Activated CD8-positive, alpha-beta memory T cell treated with anti-CD3 and anti-CD28 coated beads for 1 hour (primary cell): ENCODE measurements at places on chromosomes 5 and 9.

DNA sequence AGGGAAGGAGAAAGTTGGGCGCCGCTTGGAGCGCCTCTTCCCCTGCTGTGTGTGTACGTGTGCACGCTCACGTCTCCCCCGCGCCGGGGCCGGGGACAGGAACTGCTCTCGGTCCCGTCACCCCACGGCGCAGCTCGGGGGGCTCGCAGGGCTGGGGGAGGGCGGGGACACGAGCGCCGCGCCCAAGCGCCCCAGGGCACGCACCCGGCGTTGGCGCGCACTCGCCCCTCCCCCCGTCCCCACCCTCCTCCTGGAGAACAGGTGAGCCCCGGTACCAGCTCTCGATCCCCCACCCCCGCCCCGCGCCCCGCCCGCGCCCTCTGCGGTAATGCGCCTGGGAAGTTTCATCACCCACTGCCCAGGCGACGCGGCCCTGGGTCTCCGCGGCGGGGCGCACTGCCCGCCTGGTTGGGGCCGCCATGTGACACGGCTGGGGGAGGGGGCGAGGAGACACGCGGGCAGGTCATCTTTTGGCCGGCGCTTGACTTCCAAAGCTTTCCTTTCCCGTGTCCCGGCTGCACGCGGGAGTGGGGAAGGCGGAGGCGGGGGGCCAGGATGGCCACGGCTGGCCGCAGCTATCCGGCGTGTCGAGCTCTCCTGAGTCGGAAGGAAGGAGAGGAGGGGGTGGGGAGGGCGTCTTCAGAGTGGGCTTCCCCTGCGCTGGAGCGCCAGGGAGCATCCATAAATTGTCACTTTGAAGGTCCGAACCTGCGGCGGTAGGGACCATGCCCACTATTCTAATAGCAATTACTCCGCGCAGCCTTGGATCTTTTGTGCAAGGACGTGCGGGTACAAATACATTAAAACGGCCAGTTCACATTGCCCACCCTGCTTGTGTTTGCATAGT lies 1.5 kb upstream of the STC2 start:
- DNase-seq, result no peak

GRCh38 chr5:80369521-80369920 lies 38.3 kb upstream of the ZFYVE16 start:
- no peak for DNase-seq

GRCh38 chr9:73541923-73542322 lies 390.3 kb downstream of the ANXA1 start:
- DNase-seq, result no peak

DNA sequence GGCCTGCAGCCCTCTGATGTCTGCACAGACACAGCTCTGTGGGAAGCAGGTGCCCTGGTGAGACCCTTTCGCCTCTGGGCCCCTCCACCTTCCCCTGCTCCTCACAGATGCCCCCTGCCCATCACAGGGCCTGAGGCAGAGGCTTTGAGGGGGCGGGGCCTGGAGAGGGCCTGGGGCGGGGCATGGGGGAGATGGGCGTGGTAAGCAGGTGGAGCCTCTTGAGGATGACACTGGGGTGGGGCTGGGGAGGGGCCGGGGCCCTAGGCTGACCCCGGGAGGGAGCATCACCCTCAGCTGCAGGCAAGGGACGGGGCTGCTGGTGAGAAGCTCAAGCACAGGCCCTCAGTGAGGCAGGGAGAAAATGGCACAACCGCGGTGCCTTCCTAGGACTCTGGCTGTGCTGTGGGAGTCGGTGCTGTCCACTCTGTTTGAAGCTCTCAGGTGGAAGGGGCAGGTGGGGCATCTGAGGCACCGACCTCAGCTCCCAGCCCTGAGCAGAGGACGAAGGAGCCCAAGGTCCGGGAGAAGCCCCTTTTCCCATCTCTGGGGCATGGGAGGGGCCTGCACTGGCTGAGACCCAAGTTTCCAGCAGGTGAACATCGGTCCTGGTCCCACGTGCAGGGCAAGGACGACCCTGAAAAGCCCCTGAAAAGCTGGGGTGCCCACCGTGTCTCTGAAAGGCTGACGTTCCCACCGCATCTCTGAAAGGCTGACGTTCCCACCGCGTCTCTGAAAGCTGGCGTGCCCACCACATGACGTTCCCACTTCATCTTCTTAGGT lies 17.5 kb upstream of the SLC9A3 start:
- DNase-seq, result no peak

DNA sequence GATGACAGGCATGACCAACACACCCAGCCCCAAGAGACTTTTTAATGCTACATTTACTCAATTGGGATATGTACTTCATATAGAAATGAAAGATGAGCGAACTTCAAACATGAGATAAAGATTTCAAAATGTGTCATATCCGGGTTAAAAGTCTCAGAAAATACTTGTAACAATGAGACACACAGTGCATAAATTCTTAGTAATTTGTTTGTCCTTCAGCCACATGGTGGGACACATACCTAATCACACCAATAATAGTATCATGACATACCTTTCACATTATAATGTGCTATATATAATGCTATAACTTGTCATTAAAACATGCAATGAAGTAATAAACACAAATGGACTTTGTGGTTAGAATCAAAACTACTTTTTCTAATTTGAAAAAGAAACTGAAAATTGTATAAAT lies 204.7 kb upstream of the RFX3 start:
- no peak for DNase-seq

- DNase-seq, result peak; percentile 25
Measured at GRCh38 chr5:119368238-119368630, 12.4 kb downstream of the TNFAIP8 start.

GRCh38 chr5:146716636-146717035 lies 161.9 kb downstream of the PPP2R2B start:
- no peak for DNase-seq

DNA sequence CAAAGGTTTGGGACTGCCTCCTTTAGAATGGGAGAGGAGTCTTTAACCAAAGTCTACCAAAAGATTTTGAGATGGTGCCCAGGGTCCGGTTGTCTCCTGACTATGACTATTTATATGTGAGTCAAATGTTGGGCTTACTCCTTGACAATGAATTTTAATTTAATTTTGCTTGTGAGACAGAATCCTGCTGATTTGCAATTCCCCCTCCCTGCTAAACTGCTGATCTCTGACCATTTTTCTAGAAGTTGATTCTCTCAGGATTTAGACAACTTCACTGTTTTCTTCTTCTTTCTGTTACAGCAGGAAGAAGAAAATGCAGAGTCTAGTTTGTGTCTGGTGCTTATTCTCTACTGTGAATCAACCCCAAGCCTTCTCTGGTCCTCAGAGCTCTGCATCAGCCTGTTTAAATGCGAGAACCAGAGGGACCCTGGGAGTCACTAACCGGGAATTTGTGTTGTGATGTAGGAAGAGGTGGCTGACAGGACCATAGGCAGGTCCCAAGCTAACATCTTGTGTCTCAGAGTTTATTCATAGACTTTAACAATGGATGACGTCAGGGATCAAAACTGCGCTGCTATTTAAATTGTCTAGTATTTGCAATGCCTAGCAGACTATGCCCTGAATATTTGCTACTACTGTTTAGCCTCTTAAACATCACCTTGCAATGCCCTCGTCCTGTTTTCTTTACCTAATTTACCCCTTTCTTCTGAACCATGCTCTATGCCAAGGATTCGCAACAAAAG lies 124.0 kb upstream of the TAF11L2 start:
- DNase-seq, result no peak

DNA sequence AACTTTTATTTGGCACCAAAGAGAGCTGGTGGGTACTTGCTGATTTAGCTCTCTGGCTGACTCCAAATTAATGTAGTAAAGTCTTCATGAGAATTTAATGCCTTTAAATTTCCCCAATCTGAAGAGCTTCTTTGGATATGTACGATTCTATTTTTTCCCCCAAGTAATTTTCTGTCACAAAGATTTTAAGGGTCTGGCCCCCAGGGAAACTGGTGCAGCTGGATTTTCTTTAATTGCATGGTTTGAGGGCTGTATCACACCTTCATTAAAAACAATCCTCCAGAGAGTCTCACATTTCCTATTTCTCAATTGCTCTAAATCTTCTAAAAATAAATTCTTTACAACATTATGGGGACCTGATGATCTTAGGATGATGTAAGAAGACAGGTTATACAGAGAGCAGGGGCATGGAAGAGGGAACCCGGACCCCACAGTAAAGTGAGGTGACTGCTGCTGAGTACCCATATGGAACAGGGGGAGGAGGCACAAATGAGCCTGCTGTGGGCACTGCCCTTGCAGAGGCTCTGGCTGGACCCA lies 158.9 kb downstream of the ENTREP1 start:
- no peak for DNase-seq

- no peak for DNase-seq
Measured at GRCh38 chr9:109966643-109967368, 186.8 kb downstream of the PALM2AKAP2 start.

GRCh38 chr9:125659201-125659840 lies 47.7 kb downstream of the MAPKAP1 start:
- no peak for DNase-seq

- no peak for DNase-seq
Measured at GRCh38 chr5:88115211-88115610, 153.4 kb downstream of the TMEM161B start.

DNA sequence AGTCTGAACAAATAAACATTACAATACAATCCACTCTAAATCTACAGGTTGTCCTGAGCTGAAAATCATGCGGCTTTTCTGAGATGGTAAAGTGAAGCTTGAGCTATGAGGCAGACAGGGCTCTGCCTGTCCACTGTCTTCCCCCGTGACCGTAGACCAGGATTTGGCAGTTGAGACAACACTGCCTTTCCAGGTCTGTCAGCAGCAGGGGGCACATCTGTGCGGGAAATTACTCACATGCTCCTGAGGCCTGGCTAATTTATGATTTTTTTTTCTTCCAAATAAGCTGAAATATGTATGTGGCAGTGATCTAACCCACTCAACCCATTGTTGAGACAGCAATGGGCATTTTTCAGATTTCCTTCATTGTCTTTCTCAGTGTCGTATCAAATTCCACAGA lies 307.9 kb downstream of the FBXL7 start:
- no peak for DNase-seq

DNA sequence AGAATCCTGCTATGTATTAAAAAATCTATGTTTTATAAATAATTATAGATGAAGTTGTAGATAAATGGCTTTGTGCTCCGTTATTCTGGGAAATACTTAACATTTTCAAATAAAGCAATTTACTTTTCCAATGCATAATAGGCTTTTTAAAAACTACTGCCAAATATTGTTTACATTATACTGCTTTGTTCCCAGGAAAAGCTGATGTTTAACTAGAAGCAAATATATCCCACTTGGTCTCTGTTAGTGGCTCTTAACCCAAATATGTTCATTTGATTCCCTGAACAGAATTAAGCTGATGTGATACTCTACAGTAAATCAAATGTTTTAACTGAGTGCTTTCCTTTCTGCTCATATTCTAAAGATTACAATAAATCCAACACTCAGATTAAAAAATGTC lies 326.3 kb downstream of the SLCO4C1 start:
- no peak for DNase-seq

DNA sequence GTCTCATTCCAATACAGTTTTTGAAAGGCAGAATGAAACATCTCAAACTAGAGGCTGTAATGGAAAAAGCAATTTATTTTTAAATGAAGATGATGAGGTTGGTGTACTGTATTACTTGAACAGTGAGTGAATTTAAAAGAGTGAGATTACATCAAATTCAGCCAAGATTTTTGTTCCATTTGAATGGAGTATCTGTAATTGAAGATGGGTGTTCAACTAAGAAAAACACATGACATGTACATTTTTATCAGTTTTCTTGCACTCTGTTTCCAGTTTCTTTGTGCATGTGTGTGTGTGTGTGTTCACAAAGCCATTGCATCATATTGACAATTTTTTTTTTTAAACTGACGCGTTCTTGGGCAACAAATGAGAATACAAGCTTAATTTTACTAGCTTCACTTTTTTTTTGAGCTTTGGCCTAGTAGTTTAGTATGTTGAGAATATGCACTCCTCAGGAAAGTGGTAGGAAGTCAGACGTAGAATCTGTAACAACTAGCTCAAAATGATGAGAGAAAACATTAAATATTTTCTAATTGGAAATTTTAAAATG lies 243.5 kb downstream of the MAST4 start:
- DNase-seq, result no peak

DNA sequence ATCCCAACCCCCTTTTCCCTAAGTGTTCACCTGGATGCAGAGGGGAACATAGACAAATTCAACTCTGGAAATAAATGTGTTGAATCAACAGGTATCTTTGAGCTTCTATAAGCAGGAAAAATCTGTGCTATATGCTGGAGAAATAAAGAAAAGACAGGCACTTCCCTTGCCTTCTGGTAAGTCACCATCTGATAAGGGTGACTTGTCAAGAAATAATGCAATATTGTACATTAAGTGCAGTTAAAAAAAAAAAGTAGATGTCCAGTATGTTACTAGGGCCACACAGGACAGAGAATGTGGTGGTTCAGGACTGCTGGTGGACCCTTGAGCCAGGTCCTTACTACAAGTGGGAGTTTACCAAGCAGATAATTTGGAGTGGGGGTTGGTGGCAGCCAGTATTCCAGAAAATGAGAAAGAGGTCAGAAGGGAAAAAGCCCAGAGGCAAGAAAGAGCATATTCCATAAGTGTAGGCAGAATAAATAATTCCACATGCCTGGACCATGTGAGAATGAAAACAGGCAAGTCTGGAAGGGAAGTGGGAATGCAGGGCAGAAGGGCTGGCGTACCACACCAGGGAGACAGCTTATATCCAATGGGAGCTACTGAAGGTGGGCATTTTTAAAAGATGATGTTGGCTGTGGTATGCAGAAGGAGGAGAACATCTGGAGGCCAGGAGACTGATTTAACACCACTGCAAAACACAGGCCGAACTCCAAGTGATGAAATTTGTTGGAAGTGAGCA lies 209.9 kb downstream of the SEMA5A start:
- no peak for DNase-seq

- no peak for DNase-seq
Measured at GRCh38 chr5:56861893-56862485, 46.6 kb downstream of the MAP3K1 start.

- DNase-seq, result no peak
Measured at GRCh38 chr5:110269478-110270142, 456.9 kb downstream of the TMEM232 start.

DNA sequence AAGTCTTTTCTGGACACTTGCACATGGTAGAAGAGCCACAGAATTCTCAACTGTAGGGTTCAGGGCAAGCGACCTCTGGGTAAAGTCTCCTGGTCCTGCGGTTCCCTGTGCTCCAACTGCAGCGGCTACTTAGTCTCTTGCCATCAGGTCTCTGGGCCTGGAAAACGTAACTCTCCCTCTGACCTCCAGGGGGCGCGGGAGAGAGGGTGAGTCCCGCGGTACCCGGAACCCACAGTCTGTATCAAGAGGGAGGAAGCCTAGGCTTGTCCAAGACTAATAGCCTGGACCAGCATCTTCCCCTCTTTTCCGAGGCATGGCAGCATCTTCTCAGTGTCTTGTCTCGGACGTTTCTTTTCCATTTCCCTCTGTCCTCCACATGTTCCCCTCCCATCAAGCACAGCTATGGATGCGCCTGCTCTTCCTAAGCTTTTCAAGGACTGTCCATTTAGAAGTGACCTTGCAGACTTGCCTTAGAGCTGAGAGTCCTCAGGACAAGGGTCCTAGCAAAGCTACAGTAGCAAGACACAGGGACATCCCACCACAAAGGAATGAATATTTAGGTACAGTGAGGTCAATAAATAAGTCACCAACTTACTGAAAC lies 59.3 kb downstream of the FSTL4 start:
- DNase-seq, result peak; percentile 0

- no peak for DNase-seq
Measured at GRCh38 chr9:124818431-124819281, 34.6 kb upstream of the WDR38 start.

GRCh38 chr5:89991592-89991991 lies 418.0 kb downstream of the CETN3 start:
- no peak for DNase-seq
